ENCODE measurements at places on chromosomes 5 and 9.
A peak's percentile ranks its signal among the peaks of the same experiment; 100 is the strongest.

- no peak for DNase-seq
Observed at GRCh38 chr9:84940294-84940693, 270.8 kb downstream of the NTRK2 start.

DNA sequence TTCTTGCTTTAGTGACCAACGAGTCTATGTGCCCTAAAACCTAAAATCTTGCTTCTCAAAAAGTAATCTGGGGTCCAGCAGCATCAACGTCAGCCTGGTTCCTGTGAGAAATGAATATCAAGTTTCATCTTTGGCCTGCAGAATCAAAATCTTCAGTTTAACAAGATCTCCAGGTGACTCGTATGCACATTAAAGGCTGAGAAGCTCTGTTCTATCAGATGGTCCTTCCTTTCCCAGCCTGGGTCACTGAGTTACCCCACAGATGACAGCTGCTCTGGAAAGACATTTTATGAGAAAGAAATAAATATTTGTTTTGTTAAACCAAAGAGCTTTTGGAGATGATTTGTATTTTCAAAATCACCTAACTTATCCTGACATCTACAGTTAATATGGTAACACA lies 75.8 kb downstream of the ADAMTSL1 start:
- no peak for DNase-seq

DNA sequence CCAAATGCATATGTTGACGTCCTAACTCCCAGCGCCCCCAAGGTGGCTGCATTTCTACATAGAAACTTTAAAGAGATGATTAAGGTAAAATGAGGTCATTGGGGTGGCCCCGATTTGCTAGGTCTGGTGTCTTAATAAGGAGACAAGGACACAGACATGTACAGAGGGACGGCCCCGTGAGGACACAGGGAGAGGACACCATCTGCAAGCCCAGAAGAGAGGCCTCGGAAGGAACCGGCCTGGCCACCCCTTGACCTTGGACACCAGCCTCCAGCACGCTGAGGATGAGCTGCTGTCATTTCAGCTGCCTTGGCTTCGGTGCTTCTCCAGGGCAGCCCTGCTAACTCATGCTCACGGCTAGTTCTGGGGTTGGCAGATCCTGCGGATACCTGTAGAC lies 73.2 kb downstream of the MRPL36 start:
- no peak for DNase-seq

DNA sequence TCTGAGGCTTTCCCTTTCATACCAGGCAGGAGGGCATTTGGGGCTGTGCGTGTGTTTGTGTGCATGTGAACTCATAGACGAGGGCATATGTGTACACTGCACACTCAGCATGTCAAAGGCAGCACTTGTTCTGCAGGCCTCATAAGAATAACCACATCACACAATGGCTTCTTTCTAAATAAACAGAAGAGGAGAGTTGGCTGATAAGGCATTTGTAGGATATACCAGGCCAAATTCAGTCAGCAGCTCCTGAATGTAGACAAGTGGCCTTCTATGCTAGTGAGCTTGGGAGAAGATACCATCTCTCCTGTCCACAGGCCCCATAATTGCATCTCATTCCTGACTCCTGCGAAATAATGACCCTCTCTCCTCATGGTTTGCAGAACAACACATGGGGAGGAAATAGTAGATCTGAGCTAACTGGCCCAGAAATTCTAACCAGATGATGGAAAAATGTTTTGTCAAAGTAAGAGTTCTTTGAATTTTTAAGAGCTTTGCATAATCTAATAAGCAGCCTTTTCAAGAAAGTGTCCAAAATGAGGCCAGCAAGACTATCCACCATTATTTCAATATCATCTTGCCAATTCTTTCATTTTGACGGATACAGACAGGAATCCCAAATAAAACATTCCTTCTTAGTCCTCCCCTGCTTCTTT lies 60.5 kb upstream of the GAS1 start:
- DNase-seq: no peak

GRCh38 chr5:7706256-7706655 lies 144.7 kb downstream of the CFAP90 start:
- no peak for DNase-seq

- DNase-seq: no peak
Observed at GRCh38 chr5:96316017-96316416, 117.0 kb downstream of the PCSK1 start.

GRCh38 chr5:58774937-58775336 lies 192.1 kb downstream of the RAB3C start:
- no peak for DNase-seq

DNA sequence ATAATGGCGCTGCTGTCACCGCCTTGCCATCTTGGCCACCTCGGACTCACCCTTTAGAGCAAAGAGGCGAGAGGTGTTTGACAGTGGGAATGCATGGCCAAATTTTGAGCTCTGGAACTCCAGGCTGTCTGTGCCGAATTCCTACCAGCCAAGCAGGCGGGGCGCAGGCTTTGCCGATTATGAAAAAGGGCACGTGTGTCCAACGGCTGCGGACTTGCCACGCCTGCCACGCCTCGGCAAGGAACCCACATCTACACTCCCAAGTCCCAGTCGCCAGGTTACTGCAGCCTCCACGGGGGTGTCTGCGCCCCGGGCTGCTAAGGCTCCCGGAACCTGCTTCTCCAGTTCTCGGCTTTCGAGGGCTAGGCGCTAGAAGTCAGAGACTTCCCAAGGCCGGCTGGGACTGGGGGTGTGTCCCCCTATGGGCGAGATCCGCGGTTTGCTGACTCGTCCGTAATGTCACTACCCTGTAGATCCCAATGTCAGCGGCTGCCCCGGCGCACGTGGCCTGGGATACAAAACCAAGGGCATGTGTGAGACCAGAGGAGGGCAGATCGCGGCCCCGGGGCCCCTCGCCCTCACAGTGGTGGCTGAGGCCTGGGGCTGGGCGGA lies 2.8 kb downstream of the NPR3 start:
- DNase-seq: no peak

- DNase-seq: no peak
Observed at GRCh38 chr5:150623152-150623877, 17.1 kb upstream of the SYNPO start.

GRCh38 chr5:167982-168660 lies 23.2 kb upstream of the LRRC14B start:
- no peak for DNase-seq

DNA sequence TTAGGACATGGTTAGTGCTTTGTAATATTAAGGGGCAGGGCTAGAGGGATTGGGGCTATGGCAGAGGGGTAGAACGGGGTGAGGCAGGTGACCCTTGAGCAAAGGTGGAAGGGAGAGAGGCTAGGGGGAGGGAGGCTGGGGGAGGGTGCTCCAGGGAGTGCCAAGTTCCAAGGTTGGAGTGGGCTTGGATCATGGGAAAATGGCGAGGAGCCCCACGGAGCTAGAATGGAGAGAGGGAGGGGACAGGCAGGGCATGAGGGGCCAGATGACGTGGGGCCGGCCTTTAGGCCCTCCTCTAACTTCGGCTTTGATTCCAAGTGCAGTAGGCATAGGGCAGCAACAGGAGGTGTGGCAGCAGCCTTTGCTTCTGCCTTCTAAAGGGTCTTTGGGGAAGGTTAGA lies 171.8 kb upstream of the PANK3 start:
- no peak for DNase-seq

- no peak for DNase-seq
Observed at GRCh38 chr9:82320566-82320965, 332.0 kb downstream of the SPATA31D1 start.

GRCh38 chr5:149584121-149584520 lies 2.8 kb downstream of the ARHGEF37 start:
- DNase-seq: no peak

- DNase-seq: no peak
Observed at GRCh38 chr5:176574297-176574591, 25.1 kb downstream of the CDHR2 start.

GRCh38 chr5:170475294-170476000 lies 28.4 kb upstream of the KCNIP1 start:
- no peak for DNase-seq

GRCh38 chr5:41094871-41095270 lies 23.7 kb upstream of the MROH2B start:
- DNase-seq: no peak

- no peak for DNase-seq
Observed at GRCh38 chr5:36703245-36703860, 96.9 kb downstream of the SLC1A3 start.

DNA sequence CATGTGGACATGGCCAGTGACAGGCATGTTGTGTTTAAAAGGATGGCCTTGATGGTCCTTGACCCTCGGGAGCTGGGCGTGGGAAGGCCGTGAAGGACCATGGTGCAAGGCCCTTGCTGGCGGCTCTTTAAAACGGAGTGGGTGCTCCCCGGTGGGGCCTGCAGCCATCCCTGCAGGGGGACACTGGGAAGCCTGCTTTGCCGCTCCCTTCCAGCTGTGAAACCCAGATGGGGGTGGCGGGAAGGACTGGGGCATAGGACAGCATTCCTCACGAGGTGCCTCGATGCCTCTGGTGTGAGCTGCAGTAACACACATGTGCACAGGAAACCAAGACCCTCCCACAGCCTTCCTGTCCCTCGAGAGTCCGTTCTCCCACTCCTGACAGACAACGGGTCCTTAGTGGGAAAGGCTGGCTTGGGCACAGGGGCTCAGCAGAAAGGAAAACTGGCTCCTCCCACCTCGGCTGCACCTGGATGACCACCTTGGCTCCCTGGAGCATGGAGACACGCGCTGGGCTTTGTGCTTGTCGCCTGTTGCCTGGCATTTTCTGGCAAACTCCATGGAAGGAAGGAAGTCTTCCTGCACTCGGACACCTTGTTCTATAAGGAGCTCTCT lies 30.3 kb upstream of the IRX4 start:
- DNase-seq: no peak

DNA sequence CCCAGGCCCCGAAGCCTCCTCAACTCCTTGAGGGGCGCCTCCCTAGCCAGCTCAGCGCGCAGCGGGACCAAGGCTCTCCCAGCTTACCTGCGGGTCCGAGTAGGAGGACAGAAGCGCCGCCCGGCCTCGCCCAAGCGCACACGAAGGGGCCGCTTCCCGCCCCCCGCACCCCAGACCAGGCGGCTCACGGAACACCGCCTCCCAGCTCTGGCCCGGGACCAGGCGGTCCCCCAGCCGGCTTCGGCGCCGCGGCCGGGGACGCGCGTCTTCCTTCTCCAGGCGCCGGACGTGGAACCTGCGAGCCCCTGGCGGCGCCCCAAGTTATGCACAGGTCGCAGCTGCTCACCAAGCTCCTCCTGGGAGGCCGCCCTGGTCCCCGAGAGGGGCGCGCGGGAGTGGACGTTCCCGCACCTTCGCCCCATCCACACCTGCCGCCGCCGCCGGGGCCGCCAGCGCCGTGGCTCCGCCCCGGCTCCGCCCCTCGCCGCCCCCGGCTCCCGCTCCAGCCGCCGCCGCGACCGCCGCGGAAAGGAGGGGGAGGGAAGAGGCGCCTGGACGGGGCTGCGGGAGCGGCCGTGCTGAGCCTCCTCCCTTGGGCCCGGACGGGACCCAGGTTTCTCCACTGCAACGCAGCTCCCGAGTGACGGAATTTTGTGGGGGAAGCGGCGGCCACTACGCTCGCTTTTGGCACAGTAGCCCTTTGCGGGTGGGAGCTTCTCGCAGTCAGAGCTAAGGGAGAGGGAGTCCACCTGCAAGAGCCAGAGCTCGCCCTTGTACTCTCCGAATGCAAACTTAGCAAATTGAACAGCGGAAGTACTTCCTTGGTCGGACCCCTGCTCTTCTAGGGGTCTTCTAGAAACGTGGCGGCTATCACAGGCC lies 77.5 kb upstream of the IFNE start:
- DNase-seq: no peak

- no peak for DNase-seq
Observed at GRCh38 chr5:142179776-142180387, 71.3 kb downstream of the NDFIP1 start.

DNA sequence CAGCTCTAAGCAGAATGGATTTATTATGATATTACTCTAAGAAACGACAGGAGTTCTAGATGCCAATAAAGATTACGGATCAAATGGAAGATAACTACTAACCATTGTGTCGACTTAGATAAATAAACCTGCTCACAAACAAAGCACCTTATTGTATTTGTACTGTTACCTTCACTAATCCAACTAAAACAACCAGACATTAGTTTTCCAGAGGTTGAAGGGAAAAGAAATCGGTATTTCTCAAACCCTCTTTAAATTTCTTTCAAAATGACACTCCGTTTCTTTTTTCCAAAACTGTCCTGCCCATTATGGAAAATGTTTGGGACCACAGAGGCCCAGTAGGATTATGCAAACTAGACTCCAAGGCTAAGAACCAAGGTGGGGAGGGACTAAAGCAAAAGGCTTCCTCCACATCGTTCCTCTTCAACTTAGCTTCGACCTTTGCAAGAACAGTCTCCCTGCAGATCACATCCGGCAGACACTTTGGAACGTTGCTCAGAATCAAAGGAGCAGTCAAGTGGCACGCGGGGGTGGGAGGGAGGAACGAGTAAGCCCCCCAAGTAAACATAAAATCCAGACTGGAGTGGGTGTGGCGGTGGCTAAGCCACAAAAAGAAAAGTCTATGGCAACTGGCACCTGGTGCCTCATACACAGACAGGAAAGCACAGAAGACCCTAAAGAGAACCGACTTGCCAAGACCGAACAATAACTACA lies 2.7 kb downstream of the MLLT3 start:
- DNase-seq: no peak

DNA sequence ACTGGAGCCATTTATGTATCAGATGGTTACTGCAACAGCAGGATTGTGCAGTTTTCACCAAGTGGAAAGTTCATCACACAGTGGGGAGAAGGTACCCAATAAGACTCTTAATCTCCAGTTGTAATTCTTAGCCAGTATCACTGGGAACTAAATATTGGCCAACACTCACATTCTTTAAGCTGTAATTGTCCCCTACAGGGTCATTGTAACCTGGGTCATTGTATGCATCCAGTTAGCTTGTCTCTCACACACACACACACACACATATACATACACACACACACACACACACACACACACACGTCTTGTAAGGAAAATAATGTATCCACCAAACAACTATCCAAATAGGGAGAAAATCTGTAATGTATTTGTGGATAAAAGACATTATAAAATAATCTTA lies 113.0 kb downstream of the GIN1 start:
- DNase-seq: no peak

DNA sequence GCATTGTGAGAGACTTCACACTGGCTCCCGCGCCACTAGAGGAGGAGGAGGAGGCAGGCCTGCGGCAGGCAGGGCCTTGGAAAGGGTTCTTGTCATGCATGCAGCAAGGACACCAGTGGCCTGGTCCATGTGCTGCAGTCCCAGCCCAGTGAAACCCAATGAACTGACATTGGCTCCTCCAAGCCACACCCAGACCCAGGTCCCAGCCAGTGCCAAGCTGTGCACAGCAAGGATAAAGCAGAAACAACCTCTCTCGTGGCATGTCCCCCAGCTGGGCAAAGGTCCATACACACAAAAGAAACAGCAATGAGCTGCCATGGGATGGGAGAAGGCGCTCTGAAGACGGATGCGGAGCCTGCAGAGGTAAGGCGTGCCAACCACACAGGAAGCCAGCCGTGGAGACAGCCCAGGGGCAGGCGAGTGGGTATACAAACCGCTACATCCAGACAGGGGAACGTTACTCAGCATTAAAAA lies 89.2 kb downstream of the SEMA4D start:
- peak; percentile 42 for DNase-seq

- no peak for DNase-seq
Observed at GRCh38 chr5:26847041-26847736, 191.2 kb downstream of the CDH9 start.

GRCh38 chr9:137429974-137430722 lies 7.0 kb downstream of the NOXA1 start:
- no peak for DNase-seq

Measured in stimulated activated CD8-positive, alpha-beta memory T cell treated with anti-CD3 and anti-CD28 coated beads, Interleukin-7, amount 100 ng/mL, for 1 hour (primary cell).